Stimulated activated CD8-positive, alpha-beta memory T cell treated with anti-CD3 and anti-CD28 coated beads, Interleukin-7, amount 100 ng/mL, for 48 hours (primary cell): ENCODE measurements at places on chromosomes 3 and 15.

DNA sequence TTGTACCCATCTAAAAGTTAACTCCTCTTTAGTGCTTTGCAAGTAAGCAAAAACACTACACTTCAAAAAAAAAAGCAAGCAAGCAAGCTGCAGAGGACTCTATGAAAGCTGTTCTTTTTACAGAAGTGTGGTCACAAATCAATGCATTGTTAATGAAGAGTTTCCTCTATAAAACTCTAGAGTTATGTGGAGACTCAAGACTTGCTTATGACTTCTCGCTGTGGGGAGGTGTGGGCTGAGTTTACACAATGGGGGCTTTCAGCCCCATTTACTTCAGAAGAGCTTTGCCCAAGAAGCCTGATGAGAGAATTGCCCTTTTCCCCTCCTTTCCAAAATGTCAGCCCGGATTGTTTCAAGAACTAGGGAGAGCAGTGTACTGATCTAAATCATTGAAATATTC lies 144.4 kb downstream of the IGSF11 start:
- no peak for DNase-seq

DNA sequence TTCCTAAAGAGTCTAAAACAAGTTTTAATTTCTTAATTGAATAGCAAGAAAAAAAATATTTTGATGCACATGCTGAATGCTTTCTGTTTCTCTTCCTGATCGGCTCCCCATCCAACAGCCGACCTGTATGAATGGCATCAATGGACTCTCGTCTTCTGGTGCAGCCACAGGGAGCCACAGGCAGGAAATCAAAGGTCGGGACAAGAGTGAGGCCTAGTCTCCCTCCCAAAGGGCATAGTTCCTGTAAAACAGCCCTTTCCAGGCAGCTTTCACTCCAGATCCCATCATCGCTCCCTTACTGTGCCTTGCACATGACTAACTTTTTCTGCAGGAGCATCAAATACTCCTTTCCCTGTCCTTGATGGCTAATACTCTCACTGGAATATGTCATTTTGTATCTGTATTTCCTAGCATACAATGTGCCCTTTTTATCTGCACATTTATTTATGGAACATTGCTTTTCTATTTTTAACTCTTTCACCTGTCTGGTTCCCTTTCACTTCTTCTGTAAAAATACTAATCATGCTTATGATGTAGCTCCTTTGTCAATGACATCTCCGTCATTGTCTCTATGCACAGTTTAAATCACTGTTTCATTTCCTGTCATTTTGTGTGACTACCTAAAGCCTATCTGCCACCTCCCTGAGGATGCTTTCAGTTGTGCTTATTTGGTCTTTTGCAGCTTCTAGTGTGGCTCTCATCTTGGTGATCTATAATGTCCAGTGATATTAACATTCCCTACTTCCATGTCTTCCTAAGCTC lies 326.2 kb downstream of the CTNNB1 start:
- no peak for DNase-seq

DNA sequence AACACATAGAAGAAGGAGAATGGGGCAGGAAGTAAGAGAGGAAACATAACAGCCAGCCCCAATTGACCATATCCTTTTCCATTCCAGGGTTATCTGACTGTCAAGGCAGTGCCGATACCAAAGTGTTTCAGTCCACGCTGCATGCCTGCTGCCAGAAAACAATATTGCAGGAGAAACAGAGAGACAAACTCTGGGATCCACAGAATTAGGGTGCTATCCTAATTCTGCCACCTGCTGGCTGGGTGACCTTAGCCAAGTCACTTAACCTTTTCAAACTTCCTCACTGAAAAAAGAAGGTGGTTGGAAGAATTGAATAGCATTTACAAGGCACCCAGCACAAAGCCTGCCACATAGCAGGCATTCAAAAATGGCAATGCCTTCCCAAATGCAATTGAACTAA lies 32.0 kb downstream of the GLB1 start:
- no peak for DNase-seq

DNA sequence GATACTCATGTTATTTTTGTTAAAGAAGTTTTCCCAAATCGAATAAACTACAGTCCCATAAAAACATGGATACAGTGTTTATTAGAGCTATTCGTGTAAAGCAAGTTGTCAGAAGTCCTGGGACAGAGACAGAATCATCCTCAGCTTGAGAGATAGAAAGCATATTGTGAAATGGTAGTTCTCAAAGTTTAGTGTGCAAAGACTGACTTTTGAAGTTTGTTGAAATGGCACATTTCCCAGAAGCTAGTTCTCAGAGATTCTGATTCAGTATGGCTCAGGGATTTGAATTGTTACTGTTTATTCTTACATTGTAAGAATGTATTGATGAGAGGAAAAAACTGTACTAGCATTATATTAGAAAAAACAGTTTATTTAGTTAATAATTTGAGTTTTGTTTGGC lies 22.1 kb downstream of the GABRR3 start:
- no peak for DNase-seq

DNA sequence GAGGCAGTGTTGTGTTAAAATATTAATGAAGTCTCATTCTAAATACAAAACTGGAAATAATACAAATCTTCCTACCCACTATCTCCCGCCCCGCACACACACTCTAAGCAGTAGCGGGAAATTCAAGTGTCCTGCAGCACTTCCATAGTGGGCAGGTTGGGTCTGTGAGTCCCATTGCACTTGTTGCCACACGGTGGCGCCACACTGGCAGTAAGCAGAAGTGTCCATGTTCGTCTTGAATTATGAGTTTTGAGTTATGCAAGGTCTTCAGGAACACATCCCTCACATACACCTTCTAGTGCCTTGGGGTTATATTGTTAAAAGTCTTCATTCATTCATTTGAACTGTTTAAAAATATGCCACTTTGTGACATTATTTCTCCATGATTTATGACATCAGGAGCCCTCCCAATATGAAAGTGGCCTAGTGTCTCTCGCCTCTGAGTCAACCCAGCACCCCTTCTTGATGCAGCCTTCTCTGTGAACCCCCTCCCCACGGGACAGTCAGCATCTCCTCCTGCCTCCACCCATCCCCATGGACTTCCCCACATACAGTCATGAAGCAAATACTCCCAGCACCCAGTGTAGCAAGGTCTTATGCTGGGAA lies 17.6 kb upstream of the CCDC174 start:
- DNase-seq = peak; percentile 39

- DNase-seq = no peak
Observed at GRCh38 chr3:45170096-45170495, 23.9 kb upstream of the CDCP1 start.

DNA sequence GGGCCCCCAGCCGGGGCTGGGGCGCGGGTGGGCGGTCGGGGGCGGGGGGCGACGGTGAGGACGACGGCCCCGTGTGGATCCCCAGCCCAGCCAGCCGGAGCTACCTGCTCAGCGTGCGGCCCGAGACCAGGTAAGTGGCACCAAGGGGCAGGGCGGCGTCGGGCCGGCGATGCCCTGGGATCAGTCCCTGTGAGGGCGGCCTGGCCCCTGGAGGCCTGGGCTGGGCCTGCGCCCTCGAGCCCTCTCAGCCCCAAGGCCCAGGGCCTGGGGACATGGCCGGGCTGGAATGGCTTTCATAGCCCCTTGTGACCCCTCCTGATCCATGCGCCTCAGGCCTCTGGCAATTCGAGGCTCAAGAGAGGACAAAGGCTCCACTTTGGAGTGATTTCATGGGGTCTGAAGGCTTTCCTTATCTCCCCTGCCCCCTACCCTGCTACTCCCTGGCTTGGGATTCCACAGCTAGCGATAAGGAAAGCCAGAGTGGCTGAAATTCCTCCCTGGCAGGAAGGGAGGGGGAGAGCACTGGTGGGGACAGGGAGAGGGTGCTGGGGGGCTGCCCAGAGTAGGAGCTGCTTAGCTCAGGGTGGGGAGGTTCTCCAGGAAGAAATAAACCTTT lies 418 bp downstream of the ALPK3 start:
- no peak for DNase-seq

DNA sequence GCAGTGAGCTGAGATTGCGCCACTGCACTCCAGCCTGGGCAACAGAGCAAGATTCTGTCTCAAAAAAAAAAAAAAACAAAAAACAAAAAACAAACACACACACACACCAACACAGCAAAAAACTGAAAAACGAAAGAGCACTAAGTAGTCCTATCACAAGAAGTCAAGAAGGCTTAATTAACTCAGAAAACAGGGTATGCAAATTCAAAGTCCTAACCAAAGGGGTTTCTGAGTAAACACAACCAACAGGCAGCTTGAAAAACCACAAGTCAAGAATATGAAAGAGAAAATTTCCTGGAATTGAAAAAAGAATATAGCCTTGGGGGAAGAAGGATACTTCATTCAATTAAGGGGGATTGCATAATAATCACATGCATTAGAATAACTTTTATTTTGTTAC lies 37.7 kb upstream of the PARP14 start:
- DNase-seq = no peak

- DNase-seq = no peak
Observed at GRCh38 chr3:105364128-105364527, 2.6 kb upstream of the ALCAM start.

DNA sequence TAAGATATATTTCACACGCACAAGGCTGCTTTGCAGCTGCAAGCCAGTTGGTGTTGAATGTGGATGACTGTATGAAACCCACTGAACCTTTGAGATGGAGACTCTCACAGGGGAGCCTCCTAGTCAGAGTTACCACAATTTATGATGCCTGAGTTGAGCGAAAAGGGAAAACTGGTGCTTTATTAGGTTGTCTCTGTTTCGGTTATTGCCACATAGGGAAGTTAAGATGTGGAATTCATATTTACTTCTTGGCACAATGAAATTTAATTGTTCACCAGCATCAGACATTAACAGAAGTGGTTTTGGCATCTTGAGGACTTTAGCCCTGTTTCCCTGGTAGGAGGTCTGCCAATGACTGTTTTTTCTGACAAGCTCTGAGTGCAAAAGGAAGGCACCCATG lies 358.2 kb downstream of the SQOR start:
- DNase-seq = no peak

DNA sequence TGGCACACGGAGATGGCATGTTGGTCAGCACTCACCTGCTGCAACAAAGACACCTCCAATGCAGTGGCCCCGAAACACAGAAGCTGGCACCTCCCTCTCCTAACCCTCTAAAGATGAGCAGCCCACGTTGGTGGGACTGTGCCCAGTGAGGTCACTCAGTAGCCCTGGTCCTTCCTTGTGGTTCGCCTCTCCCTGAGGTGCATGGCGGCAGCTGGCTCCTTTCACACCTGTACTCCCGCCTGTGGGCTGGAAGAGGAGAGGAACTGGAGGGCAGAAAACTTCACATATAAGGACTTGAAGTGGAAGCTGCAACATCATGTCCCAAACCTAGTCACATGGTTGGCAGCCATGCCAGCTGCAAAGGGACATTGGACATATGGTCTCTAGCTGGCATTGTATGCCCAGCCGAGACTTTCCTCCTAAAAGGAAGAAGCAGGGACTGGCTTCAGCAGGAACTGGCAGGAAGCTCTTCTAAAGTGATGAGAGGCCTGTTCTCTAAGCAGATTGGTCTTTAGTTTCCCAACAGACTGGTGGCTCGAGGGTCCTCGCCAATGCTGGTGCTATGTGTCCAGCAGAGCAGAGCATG lies 10.8 kb upstream of the C3orf22 start:
- DNase-seq = no peak
